Activated naive CD4-positive, alpha-beta T cell (primary cell): ENCODE measurements at places on chromosomes 4 and X.

DNA sequence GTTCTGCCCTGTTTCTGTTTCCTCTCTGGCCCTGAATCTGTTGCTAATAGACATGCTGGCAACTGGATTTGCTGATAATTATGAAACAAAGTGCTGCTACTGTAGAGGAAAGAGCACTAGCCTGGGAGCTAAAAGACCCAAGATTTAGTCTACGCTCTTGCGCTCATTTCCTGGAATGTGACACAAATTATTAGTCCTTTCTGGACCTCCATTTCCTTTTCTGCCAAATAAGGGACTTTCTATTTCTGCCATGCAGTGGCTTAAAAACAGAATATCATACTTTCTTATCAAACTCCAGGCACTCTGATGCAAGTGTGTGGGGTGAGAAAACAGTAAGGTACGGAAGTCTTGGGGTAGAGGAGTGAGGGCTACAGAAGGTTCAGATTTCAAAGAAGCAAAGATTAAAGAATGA lies 48.3 kb upstream of the GPR174 start:
- no peak for DNase-seq

DNA sequence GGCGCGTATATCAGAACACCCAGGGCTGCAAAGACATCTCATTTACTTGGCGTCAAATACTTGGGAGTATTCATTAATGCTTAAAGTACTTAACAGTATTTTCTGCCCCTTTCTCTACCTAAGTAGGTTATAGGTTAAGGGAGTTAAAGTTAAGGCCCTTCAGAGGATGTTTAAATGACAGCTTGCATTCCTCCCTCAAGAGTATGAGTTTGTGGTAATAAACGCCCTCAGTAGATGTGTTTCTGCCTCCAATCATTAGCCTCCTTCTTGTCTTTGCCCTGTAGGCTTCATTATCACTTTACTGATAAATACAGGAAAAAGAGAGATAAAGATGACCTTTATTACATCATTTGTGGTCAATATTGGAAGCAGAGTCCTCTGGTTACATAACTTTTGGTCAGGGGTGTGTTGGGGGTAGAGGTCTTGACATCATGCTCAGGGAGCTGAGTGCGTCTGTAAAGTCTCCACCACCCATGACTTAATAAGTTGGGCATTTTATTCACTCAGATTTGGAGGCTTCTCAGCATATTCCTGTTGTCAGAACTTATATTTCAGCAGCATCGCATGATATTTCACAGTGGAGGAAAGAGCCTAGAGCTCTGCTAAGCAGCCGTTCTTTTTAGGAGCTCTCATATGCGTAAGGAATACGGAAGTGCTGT lies 145.9 kb downstream of the CPE start:
- no peak for DNase-seq

DNA sequence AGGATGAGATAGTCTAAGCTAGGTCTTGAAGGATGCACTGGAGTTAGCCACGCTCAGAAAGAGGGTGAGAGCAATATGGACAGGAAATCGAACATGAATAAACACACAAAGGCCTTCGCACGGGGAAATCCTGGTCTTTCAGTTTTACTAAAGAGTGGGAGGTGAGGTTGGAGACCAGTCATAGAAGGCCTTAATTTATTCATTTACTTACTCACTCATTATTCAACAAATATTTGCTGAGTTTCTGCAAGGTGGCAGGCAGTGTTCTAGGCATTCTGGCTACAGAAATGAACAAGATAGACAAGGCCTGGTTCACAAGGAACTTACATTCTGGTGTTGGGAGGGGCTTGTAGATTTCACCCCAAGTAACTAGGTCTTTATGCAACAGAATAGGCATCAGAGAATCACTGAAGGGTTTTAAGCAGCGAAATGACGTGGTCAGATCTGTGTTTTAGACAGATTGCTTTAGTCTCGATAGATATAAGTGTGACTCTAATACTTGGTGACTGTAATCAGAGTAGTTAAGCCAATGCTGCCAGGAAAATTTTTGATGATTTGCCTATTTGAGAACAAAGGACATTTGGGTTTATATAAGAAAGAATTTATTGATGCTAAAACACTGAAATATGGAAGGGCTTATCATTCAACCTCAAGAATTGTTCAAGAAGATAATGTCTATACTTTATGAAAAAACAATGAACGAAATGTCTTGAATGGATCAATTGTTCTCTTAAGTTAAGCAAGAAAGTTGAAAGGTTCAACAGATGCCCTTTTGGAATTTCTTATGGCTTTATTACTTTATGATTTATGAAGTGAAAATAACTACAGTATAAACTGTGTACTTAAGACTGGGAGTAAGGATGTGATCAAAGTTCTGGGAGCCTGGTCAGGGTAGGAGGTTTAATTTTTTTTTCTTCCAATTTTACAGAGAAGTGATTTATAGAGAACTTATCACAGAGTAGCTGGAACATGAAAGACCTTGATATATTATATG lies 184.4 kb upstream of the CASK start:
- no peak for DNase-seq

GRCh38 chr4:126614356-126614855 lies 1018.4 kb upstream of the INTU start:
- DNase-seq, result no peak

DNA sequence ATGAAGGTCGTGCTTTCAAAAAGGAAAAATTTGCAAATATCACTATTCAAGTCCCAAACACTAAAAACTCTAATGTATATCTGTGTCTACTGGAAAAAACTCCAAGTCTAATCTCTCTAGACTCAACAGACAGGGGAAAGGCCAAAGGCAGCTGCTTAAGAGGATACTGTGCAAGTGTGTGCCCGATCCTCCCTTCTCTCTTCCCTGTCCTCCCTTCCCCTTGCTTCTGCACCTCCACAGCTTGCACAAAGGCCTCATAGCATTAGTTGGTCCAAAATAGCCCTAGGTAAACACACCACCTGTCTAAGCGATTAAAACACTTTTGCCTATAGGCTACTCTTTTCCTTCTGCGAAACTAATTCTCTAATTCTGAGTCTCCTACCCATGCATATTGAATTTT lies 10.6 kb downstream of the C4orf54 start:
- DNase-seq, result no peak
